Stimulated activated CD4-positive, alpha-beta T cell treated with anti-CD3 and anti-CD28 coated beads, Interleukin-4, amount 100 ng/mL, for 1 hour (primary cell): ENCODE measurements at places on chromosomes 3 and 15.

DNA sequence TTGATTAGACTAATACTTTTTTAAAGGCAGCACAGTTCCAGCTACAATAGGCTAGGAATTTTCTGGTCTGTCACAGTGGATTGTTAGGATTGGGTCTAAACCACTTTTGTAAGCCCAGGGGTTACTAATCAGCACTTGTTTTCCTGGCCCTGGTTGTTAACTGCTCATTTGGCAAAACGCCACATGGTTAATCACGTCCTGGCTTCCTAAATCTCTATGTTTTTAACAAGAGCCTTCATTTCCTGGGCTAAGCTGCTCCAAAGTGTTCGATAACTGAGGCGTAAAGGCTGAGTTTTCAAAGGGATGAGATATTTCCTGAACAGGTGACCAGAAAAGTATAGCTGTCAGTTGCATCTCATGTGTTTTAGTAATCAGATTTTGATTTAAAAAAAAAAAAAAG, 38.9 kb upstream of the CLRN1 start:
- no peak for DNase-seq

GRCh38 chr3:116757315-116757714, 47.7 kb downstream of the TUSC7 start:
- DNase-seq, result no peak

GRCh38 chr3:188257384-188258026, 103.5 kb downstream of the LPP start:
- no peak for DNase-seq

- DNase-seq, result no peak
Observed at GRCh38 chr15:50353251-50353974, 1.6 kb downstream of the GABPB1 start.

DNA sequence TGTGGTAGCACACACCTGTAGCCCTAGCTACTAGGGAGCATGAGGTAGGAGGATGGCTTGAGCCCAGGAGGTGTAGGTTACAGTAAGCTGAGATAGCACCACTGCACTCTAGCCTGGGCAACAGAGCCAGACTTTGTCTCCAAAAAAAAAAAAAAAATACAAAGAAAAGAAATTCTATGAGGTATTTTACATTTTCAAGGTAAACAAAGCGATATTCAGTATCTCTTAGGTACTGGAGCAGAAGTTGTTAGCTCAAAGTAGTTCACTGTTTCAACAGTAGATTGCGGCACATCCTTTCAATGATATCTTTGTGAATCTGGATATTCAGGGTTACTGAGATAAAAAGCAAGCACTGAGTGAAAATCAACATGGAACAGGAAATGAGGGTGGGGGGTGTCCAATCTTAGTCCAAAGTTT, 318.5 kb downstream of the ZNF621 start:
- no peak for DNase-seq

- DNase-seq, result no peak
Observed at GRCh38 chr3:193377591-193377990, 962 bp downstream of the ATP13A5 start.

- DNase-seq, result no peak
Observed at GRCh38 chr15:85579957-85580694, 199.7 kb downstream of the AKAP13 start.

DNA sequence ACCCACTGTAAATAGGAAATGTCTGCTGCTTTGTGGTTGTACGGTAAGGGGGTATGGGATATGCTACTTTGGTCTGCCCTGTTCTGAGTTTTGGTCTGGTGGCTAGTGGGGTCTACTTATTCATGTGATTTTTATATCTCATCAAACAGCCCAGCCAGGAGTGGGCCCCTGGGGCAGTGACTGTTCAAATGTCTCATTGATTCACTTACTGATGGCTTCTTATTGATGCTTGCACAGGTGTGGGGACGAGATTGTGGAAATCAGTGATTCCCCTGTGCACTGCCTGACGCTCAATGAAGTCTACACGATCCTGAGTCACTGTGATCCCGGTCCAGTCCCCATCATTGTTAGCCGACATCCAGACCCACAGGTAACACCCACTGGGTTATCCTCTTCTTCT, 38.5 kb downstream of the STARD5 start:
- no peak for DNase-seq

- no peak for DNase-seq
Observed at GRCh38 chr15:92624401-92624991, 31.1 kb downstream of the FAM174B start.

- no peak for DNase-seq
Observed at GRCh38 chr3:187265461-187265955, 26.0 kb downstream of the MASP1 start.

DNA sequence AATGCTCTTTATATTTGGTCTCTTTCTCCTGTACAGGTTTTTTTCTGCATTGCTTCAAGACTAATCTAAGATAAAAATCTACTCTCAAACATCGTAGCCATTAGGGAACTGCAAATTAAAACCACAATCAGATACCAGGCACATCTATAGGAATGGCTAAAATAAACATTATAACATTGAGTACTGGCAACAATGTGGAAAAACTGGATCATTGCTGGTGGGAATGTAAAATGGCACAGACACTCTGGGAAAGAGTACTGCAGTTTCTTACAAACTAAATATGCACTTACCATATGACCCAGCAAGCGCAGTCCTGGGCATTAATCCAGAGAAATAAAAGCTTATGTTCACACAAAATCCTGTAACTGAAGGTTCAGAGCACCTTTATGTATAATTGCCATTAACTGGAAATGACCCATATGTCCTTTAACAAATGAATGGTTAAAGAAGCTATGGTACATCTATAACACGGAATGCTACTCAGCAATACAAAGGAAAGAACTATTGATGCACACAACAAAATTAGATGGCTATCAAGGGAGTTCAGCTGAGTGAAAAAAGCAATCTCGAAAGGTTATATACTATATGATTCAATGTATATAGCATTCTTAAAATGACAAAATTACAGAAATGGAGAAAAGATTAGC, 6.3 kb downstream of the ABCC5 start:
- DNase-seq, result no peak

- DNase-seq, result no peak
Observed at GRCh38 chr3:38623539-38623938, 25.9 kb downstream of the SCN5A start.

DNA sequence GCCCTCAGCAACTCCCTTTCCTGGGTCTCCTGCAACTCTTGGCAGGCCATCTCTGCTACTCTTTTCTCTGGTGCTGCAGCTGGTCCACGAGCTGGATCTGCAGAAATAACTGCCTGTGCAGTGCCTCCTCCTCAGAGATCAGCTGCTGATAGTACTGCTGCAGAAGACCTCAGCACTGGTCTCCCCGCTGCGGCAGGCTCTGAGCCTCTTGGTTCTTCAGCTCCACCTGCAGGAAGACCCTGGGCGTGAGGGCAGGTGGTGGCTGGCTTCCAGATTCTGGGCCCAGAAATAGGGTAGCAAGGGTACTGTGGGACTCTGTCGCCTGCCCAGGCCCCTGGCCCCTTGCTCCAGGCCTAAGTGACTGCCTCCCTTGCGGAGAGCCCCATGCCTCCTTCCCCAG, 79.7 kb upstream of the C2CD4B start:
- no peak for DNase-seq

GRCh38 chr3:134057654-134058110, 28.0 kb upstream of the SLCO2A1 start:
- no peak for DNase-seq

- DNase-seq, result no peak
Observed at GRCh38 chr3:17052363-17052762, 167.6 kb downstream of the PLCL2 start.

- DNase-seq, result peak; percentile 34
Observed at GRCh38 chr3:124565013-124565412, 165.2 kb upstream of the UMPS start.

GRCh38 chr3:10395671-10396070, 74.8 kb upstream of the SEC13 start:
- DNase-seq, result peak; percentile 9

- no peak for DNase-seq
Observed at GRCh38 chr15:35506272-35506870, 39.6 kb downstream of the DPH6 start.

DNA sequence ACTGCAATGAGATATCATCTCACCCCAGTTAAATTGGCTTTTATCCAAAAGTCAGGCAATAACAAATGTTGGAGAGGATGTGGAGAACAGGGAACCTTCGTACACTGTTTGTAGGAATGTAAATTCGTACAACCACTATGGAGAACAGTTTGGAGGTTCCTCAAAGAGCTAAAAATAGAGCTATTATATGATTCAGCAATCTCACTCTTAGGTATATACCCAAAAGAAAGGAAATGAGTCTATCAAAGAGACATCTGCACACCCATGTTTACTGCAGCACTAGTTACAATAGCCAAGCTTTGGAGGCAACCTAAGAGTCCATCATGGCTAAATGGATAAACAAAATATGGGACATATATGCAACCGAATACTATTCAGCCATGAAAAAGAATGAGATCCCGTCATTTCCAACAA, 68.0 kb upstream of the HES1 start:
- no peak for DNase-seq

DNA sequence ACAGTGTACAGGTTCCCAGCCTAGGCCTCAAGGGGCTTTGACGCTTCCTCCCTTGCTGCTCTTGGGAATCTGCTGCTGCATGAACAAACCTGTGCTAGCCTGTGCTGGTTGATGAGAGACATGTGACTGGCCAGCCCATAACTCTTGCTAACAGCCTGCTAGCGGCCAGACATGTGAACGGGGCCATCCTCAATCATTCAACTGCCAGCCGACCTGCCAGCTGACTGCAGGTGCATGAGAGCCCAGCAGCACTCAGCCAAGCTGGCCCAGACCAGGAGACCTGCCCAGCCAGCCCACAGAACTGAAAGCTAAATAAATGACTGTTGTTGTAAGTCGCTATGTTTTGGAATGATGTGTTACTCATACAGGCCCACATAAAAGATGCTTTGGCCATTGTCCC, 82.4 kb upstream of the DLG1 start:
- DNase-seq, result no peak

- DNase-seq, result no peak
Observed at GRCh38 chr15:63556736-63557135, 40.5 kb upstream of the FBXL22 start.

- no peak for DNase-seq
Observed at GRCh38 chr15:67188551-67189218, 65.8 kb downstream of the AAGAB start.

GRCh38 chr15:91853948-91854638, 585 bp downstream of the SLCO3A1 start:
- peak; percentile 49 for DNase-seq

GRCh38 chr3:168497741-168498140, 402.0 kb upstream of the GOLIM4 start:
- DNase-seq, result no peak

DNA sequence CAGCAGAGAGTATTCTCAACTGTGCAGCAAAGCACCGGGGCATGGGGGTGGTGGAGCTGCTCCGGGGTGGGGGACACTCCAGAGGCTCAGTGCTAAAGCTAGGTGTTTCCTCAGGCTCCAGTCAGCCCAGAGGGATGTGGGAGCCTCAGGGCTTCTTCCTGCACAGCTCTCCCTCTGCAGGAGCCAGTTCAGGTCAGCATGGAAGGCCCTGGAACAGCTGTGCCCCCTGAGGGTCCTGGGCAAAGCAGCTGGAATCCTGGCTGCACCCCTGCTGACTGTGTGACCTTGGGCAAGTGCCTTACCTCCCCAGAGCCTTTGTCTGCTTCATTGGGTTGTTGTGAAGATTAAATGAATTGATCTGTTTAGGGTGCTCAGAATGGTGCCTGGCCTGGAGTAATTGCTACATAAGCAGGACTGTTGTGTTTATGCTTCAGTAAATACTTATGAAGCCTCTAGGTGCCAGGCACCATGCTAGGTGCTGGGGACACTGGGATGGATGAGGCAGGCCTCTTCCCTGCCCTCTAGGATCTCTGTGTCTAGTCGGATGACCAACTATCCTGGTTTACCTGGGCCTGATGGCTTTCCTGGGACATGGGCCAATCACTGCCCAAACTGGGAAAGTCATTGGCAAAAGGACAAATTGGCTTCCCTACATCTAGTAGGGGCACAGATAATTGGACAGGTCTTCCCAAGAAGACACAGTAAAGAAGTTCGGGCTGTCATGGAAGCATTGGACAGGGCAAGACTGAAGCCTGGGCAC, 64.2 kb upstream of the LCTL start:
- DNase-seq, result no peak

- DNase-seq, result peak; percentile 30
Observed at GRCh38 chr3:51539291-51539941, 897 bp downstream of the RAD54L2 start.

GRCh38 chr3:60631509-60631908, 619.7 kb downstream of the FHIT start:
- no peak for DNase-seq

DNA sequence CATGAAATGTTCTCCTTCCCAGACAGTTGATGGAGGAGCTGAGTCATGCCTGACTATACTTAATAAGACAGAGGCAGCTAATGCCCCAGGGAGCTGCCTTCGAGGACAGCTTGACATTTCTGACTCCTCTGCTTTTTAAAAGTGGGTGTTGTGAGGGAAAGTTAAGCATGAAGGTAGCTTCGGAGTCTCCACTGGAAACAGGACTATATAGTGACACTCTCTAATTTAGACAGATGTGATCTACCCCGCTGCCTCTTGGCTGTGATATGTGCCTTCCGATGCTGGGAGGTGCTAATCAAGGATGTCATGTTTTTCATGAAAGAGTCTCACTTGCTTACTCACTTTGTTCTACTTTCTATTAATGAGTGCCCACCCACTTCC, 72.7 kb downstream of the IL1RAP start:
- DNase-seq, result peak; percentile 28

GRCh38 chr15:67051088-67052045, 14.0 kb upstream of the SMAD3 start:
- DNase-seq, result no peak

GRCh38 chr15:37112171-37112570, 11.8 kb upstream of the MEIS2 start:
- DNase-seq, result no peak

- no peak for DNase-seq
Observed at GRCh38 chr15:76973906-76974305, 21.0 kb upstream of the PSTPIP1 start.

DNA sequence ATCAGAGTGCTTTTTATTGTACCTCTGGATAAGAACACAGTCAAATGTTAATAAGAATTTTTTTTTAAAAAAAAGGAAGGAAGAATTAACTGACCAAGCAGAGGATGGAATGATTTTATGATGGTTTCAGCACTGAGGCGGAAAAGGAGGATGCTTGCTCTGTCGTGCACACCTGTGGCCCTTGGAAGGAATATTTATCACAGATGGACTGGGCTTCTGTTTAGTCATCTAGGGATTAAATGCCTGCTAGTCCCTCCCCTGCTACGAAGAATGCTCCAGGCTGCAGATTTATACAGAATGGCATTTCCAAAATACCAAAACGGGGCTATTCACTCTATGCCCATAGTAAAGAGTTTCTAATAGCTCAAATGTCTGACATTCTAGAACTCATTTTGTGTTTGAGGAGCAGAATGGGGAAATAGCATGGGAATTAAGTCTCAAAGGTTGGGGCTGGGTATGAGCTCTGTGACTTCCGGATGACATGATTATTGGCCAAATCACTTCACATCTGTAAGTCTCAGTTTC, 92.8 kb upstream of the BCL6 start:
- DNase-seq, result no peak

DNA sequence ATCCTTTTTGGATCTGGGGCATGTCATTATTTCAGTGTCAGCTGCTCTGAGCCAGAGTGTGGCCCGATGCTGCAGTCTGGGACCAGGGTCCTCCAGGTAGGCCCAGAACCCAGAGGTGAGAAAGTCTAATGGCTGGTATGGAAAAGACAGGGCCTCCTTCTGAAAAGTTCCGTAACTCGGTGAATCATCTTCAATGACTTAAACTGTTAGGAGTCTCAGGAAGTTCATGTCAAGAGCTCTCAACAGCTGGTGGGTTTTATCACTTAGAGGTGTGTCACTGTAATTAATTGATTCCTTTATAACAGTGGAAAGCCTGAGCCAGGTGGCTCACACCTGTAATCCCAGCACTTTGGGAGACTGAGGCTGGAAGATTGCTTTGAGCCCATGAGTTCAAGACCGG, 28.5 kb upstream of the PDE8A start:
- DNase-seq, result no peak
